Tongue (tissue), 3 donors: ENCODE measurements at places on chromosomes 6 and 20. TPM values are rescaled to one million over a fixed set of nuclear protein-coding genes. Genes with fewer than 3 reads are reported as not detected.
A peak's percentile ranks its signal among the peaks of the same experiment; 100 is the strongest.

GRCh38 chr6:167557675-167558074, 232.8 kb downstream of the TTLL2 start:
- DNase-seq: no peak

DNA sequence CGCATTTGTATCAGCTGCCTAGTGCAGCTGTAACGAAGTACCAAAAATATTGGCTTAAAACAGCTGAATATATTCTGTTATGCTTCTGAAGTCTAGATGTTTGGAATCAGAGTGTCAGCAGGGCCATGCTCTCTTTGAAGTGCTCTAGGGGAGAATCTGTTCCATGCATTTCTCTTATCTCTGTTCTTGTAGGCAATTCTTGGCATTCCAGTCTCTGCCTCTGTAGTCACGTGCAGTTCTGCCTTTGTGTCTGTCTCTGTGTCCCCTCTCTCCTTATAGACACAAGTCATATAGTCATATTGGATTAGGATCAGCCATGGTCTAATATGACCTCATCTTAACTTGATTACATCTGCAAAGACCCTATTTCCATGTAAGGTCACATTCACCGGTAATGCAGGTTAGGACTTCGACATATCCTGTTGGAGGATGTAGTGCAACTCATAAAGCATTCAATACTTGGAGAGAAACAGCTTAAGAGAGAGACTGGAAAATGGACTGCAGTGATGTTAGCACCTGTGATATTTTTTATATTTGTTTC, 18.6 kb downstream of the FAM83B start:
- DNase-seq: no peak

- peak; percentile 41 for DNase-seq
Observed at GRCh38 chr20:57840066-57840465, 130.3 kb upstream of the PMEPA1 start.

- peak; percentile 5 for DNase-seq
Observed at GRCh38 chr6:17278289-17279063, 2.7 kb upstream of the RBM24 start.

DNA sequence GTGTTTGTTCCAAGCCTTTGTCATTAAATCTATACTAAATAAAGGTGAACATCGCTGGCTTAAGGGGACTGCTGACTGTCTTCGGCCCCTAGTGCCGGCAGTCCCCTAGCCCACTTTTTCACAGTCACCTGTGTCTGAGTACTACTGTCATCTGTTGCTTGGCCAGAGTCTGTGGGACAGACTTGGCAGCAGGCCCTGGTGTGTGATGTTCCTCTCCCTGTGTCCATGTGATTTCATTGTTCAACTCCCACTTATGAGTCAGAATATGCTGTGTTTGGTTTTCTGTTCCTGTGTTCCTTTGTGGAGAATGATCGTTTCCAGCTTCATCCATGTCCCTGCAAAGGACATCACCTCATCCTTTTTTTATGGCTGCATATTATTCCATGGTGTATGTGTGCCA, 133.4 kb downstream of the HAO1 start:
- DNase-seq: no peak

DNA sequence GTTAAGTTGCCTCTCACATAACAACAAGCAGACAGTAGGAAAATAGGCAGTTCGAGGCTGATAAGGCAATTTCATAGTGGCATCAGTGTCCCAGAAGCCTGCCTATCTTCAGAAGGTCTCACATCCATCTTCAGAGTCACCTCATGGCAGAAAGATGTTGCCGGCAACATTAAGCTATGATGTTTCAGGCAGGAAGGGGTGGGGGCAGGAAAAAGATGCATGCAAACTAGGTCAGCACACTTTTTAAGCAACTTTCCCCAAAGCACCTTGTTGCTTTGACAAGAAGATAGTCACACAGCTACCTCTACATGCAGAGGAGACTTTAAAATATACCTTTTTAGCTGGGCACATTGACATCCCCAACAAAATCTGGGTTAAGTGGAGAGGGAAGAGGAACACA, 43.2 kb upstream of the SMIM8 start:
- no peak for DNase-seq

GRCh38 chr20:10644458-10645204, 29.2 kb downstream of the JAG1 start:
- DNase-seq: no peak

DNA sequence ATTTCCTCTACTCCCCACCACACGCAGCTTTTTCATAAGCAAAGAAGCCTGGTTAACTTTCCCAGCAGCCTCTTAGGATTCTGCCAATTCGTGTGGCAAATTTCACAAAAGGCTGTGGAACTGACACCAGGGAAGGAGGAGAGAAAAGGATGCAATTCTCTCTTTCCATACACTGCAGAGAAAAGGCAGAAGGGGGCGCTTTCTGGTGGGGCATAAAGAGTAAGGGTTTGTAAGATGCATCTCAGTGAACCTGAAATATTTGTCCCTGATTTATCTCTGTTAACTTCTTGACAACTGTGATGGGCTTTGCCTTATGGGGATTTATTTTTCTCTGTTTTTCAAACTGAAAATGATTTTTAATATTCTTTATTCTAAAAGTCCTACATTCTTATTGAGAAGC, 45.5 kb upstream of the GLP1R start:
- DNase-seq: no peak

- DNase-seq: no peak
Observed at GRCh38 chr20:32832664-32833063, 12.9 kb downstream of the MAPRE1 start.

DNA sequence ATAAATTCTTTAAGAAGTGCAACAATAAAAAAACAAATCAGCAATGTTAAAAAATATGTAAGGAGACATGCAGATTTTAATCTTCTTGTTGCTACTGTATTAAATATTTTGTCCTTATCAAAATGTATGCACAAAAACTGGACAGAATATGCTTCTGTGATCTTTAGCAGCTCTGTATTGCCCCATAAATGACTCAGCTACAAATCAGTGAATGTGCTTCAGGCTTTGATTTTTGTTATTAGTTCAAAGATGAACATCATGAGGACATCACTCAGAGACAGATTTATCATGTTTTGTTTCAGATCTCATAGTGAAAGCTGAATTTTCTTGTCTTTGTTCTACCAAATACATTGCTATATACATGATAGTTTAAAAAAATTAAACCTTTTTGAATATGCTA, 312.4 kb downstream of the GRIK2 start:
- no peak for DNase-seq

- no peak for DNase-seq
Observed at GRCh38 chr20:13610184-13610583, 28.5 kb downstream of the TASP1 start.

- peak; percentile 20 for DNase-seq
Observed at GRCh38 chr6:51349857-51350256, 531.2 kb downstream of the TFAP2B start.

DNA sequence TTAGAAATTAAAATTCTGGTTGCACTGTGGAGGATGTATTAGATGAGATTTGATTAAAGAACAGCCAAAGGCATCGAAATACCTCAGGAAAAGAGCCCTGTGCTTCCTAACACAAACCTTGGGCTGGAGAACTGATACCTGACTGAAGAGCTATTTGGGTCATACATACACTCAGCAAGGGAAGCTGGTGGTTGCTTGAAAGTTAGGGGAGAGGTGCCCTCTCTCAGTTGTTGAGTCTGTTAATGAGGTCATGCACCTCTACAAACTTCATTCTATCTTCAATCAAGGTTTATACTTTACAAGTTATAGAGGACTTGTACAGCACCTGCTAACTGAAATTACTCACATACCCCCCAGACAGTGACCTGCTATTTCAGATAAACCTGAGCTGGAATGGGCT, 25.5 kb downstream of the FAM184A start:
- no peak for DNase-seq

- DNase-seq: no peak
Observed at GRCh38 chr6:132687306-132687705, 26.5 kb downstream of the VNN1 start.

DNA sequence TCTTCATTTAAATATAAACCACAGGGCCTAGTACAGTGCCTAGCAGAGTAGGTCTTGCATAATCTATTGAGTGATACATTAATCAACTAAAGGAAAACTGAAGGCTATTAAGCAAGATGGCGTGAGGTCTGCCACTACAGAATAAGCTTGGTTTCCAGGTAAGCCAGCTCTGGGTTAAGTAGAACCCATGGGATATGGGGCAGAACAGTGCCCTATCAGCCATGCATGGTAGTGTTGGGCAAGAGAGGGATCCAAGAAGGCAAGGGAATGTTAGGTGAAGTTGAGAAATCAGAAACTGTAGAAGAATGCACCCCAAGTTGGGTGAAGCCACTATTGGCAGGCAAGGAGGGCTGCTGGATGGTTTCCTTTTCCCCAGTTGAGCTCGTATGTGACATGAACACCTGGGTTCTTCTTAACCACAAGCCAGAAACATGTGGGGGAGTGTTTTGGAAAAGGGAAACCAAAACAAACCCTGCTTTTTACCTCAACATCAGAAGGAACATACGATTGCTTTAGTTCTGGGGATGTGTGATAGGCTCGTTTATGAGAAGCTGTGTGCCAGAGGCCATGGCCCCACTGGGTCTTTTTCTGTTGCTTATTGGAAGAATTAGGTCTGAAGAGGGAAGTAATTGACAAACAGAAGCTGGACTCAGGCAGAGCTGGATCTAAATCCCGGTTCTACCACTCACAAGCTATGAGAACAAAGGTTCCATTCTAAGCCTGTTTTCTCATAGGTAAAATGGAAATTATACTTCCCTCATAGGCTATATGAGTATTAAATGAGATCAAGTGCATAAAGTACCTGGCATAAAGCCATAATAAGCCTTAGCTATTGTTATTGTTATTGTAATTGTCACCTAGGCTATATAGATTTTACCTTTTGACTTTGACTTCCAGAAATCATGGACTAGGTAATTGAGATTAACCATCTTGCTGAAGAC, 33.5 kb downstream of the NEDD9 start:
- no peak for DNase-seq

- peak; percentile 36 for DNase-seq
Observed at GRCh38 chr20:62236766-62237513, 1.4 kb upstream of the OSBPL2 start.

DNA sequence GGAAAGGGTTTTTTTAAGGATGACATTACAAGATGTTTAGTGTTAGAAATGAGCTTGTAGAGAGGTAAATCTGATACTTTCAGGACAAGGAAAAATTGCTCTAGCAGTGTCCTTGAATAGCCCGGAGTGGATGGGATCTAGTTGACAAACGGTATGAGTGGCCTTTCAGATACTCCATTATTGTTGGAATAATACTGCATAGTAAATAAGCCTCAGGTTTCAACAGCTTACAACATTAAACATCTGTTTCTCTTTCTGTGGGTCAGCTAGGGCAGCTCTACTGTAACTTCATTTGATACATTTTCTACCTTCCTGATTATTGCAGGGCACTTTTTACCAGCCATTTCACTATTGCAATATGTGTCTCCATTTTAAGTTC, 118.0 kb downstream of the B3GAT2 start:
- no peak for DNase-seq

ID1 gene
- total RNA-seq: 94.2 TPM

OSTM1 gene
- 13.1 TPM for total RNA-seq

C20orf96 gene
- total RNA-seq: 5.5 TPM

MCM8 gene
- 13.5 TPM for total RNA-seq

OR2H1 gene
- not detected for total RNA-seq

CD93 gene
- 112 TPM for total RNA-seq

PRDM1 gene
- 15.5 TPM for total RNA-seq

MEI4 gene
- total RNA-seq: 0.31 TPM

RAB22A gene
- 19.3 TPM for total RNA-seq

CD24 gene
- 122 TPM for total RNA-seq

WFDC2 gene
- 16.6 TPM for total RNA-seq

SNAI1 gene
- total RNA-seq: 0.31 TPM
